NCI-H345 (cell line): ENCODE measurements at places on chromosomes 13 and 19.
A peak's percentile ranks its signal among the peaks of the same experiment; 100 is the strongest.

GRCh38 chr13:66154976-66155375 is 1075.2 kb downstream of the PCDH9 start:
- no peak for DNase-seq

GRCh38 chr19:46639358-46640182 is 3.6 kb upstream of the GNG8 start:
- DNase-seq: no peak

GRCh38 chr13:102999499-102999898 is 66.7 kb downstream of the SLC10A2 start:
- DNase-seq: no peak

DNA sequence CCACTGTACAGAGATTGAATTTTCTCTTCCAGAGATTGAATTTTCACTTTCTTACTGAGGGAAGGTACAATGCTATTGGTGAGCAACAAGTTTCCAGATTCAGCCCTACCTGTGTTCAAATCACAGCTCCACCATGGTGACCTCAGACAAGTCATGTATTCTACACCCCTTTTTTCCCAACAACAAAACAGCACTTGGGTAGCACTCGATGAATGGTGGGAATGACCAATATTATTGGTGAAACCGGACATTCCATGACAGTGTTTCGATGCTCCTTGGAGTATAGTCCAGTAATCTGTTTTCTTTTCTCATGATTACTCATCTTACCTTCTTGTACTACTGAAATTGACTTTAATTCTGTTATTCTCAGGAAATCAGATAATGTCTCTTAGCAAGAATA is 266.2 kb upstream of the SOX21 start:
- DNase-seq: no peak

DNA sequence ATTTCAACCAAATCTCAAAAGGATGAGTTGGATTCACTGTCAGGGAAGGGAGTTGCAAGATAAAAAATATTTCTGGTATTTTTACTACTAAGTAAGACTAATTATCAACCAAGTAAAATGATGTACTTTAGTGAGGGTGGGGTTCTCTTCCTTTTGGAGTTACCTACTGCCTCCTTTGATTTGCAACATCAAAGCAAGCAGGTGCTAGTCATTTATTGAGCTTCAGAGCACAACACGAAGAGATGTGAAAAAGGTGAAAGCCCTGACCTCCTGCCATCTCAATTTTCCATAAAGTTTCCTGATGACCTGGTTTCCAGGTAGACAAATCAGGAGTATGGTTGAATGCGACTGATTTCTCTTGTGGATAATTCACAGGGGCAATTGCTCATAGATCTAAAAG is 96.0 kb downstream of the CDADC1 start:
- no peak for DNase-seq

GRCh38 chr13:33284916-33285315 is 639 bp downstream of the STARD13 start:
- DNase-seq: no peak

- DNase-seq: no peak
Observed at GRCh38 chr13:40120781-40121180, 465.3 kb downstream of the COG6 start.

DNA sequence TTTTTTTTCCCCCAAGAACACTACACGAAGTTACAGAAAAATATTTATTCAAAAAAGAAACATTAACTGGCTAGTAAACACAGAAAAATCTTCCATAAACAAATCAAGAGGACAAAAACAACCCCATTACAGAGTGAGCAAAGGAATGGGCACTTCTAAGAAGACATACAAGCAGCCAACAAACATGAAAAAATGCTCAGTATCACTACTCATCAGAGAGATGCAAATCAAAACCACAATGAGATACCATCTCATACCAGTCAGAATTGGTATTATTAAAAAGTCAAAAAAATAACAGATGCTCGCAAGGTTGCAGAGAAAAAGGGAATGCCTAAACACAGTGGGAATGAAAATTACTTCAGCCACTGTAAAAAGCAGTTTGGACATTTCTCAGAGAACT is 131.7 kb downstream of the UGGT2 start:
- DNase-seq: no peak

- no peak for DNase-seq
Observed at GRCh38 chr13:22929381-22930126, 251.2 kb upstream of the SGCG start.

- no peak for DNase-seq
Observed at GRCh38 chr19:7358102-7358597, 9.4 kb downstream of the ARHGEF18 start.

- DNase-seq: peak; percentile 36
Observed at GRCh38 chr19:495402-496111, 729 bp upstream of the MADCAM1 start.

DNA sequence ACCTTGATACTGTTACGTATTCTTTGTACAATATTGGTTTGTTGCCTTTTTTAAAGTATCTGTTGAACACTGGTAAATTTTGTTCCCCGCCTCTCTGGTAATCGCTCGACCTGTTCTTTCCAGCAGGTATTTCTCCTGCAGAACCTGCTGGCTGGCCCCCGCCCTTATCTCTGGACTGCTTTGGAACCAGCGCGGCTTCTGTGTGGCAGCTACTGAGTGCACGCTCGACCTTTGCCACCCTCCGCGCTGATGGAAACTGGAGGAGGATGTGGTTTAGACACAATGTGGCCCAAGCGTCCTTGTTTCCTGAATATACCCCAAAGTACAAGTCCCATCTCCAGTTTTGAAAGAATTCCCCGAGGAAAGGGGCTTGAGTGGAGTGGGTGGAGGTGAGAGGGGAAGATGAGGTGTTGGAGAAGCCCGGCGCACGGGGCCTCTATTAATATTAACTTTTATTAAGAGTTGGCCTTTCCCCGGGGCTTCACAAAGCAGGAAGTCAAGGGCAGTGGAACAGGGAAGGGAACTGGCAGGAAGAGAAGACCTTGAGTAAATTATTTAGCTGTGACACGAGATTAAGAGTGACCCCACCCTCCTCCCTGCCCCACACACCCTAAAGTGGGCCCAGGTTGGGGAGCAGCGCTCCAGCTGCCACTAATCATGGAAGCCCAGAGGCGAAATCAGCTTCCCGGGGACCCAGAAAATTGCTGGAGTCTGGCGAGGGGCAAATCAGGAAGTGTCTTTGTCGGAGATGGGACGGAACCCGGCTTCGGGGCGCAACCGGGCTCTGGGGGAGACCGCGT is 16.0 kb downstream of the CDX2 start:
- DNase-seq: no peak

DNA sequence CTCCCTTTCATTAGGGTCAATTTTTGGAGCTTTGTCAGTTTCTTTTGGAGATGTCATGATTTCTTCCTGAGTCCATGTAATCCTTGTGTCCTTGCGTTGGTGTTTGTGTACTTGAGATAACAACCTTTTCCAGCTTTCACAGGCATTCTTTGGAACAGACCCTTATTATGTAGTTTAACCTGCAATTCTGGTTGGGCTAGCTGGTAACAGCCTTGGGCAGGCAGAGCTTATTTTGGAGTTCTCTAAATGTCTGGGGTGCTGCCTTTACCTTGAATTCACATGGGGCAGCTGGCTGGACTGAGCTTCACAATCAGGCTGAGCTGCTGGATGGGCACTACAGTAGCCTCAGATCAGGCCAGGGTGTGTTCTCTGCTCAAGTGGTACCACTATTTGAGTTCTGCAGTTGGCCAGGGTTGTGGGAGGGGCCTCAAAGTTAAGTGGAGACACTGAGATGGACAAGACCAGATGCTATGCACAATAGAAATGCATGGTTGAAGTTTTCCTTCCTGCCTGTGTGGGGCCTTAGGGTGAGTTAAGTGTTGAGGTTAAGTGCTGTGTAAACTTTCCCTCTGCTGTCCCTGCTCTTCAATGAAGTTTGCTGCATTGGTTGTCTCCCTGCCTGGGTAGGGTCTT is 277.3 kb downstream of the ATP8A2 start:
- DNase-seq: no peak

DNA sequence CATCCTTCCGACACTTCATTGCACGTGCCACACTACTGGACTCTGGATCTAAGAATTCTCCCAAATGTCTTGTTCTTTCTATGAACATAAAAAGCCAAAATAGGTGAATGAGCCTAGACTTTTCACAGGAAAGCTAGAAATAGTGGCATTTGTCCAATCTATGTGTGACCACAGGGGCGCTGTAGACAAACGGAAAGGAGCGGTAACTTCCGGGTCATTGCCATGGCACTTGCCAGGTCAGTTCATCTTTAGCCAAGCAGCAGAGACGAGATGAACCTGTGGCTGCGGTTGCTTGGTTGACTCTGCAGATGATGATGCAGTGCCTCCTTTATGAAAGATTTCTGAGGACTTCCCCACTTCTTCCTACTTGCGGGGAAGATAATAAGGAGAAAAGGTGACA is 65.6 kb downstream of the ADGRE1 start:
- DNase-seq: no peak

GRCh38 chr19:12000152-12000981 is 35.1 kb downstream of the ZNF433 start:
- no peak for DNase-seq

DNA sequence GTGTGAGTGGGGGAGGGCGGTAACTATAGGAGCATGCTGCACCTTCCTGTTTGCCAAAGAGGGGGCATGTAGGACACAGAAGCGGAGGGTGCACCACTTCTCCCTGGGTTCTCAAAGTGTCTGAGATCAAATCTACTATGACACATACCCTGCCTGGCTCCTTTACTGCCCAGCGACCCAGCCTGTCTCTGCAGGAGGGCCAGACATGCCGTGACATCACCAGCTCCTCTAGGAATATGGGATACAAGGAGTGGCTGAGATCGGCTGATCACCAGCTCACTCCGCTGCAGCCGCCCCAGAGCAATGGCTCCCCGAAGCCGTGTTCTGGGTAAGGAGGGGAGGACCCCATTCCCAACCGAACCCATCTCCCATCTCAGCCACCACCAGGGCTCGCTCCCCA is 16.4 kb upstream of the IGFL1 start:
- DNase-seq: no peak

- DNase-seq: no peak
Observed at GRCh38 chr13:42549552-42549936, 24.4 kb upstream of the TNFSF11 start.

GRCh38 chr19:57436417-57436816 is 1.3 kb downstream of the ZNF749 start:
- DNase-seq: no peak

GRCh38 chr13:100566543-100566942 is 22.0 kb downstream of the GGACT start:
- DNase-seq: no peak

DNA sequence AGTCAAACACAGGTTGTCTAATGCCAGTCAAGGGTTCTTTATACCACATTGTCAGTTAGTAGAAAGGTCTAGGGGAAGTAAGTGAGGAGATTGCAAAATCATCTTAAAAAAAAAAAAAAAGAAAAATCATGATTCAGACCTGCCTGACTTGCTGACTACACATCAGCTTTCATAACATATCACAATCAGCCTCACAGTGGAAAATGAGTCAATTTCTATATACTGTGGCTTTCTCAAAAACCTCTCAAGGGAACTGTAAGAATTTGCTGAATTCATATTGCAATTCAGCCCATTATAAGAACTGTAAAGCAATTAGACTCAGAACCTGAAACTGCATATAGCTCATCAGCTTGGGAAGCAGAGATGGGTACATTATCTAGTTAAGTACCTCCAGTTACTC is 75.3 kb upstream of the GPC6 start:
- DNase-seq: no peak

GRCh38 chr13:93680329-93680728 is 453.7 kb downstream of the GPC6 start:
- no peak for DNase-seq

GRCh38 chr19:9037400-9038062 is 27.3 kb upstream of the MUC16 start:
- no peak for DNase-seq

- no peak for DNase-seq
Observed at GRCh38 chr19:478976-479375, 17.3 kb upstream of the MADCAM1 start.

DNA sequence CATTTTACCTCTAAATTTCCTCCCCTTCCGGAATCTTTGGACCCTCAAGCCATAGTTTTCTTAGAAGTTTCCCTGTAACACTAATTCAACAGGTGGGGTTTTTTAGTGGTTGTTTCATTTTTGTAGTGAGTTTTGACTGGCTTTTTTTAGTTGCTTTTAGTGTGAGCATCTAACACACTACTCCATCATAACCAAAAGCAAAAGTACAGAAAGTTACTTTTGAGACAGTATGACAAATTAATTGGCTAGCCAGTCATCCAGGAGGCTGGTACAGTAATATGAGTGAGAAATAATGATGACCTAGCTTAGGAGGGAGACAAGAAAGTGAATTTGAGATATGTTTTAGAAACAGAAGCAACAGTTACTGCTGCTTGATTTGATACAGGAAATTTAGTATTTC is 71.5 kb downstream of the DNAJC15 start:
- DNase-seq: no peak

- DNase-seq: peak; percentile 75
Observed at GRCh38 chr13:94433055-94433961, 46.2 kb downstream of the DCT start.

DNA sequence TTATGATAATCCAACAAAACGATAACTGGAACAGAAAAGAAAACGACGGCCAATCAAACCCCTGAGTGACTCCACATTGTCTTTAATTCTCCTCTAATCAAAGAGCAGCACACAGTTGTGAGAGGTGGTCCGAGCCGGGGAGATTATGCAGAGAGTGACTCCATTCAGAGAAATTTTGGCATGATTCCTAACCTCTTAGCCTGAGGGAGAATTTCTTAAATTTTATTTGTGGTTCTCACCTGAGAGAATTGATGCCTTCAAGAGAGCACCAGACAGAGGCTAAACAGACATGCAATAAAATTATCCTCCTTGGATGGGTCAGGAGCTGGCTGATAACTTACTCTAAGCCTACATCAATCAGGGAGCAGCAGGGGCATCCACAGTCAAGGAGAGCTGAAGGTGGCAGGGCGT is 310.0 kb upstream of the KLF12 start:
- DNase-seq: no peak
